ENCODE measurements at places on chromosomes 5 and 9.

GRCh38 chr5:71719063-71719964 is at the start of gene CARTPT:
TSS of gene CARTPT (plus strand) at chr5:71719275. CDS start at chr5:71719294, 19 bp downstream.
- no peak for DNase-seq

GRCh38 chr5:178527458-178528307 is 62.5 kb downstream of the COL23A1 start:
- DNase-seq, result no peak

GRCh38 chr5:4089087-4089486 is 493.5 kb downstream of the IRX1 start:
- DNase-seq, result no peak

GRCh38 chr5:167936022-167936421 is 355.4 kb upstream of the WWC1 start:
- no peak for DNase-seq

DNA sequence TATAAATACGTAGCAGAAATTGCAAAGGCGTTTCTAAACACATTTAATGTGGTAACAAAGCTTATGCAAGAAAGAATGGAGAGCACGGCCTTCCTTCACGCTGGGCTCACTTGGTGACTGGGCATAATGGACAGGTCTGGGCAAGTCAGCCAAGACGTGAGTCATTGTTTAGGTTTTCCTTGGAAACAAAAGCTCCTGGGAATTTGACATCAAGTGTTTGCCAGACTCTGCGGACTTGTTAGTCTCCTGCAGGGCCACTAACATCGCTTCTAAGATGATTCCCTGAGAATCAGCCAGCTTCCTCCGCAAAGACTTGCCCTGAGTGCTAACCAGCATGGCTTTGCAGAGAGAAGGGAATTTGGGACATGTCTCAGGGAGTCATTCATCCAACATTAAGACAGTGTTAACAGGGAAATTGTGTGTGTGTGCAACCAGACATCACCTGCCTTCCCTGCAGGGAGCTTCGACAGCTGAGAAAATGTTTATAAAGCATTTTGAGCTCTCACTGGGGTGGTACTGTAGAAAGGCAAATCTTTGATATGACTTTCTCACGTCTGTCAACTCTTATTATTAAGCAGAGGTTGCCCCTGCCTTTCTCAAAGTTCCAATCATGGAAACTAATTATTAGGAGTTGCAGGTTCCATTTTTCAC is 182.5 kb downstream of the NTRK2 start:
- DNase-seq, result no peak

DNA sequence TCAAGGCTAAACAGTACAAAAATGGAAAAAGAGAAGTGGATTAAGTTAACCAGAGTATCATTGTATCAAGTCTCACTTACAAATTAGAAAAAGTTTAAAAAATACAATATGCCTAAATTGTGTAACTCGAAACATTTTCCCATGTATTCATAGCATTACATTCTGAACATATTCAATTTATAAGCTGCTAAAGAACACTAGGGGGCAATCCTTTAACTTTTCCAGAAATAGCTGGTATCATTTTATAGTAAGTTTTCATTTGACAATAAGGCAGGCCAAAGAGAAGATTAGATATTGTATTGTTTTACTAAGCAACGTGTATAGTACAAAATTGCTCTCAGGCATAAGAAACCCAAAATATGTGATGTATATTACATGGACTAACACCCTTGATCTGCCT is 234.6 kb downstream of the ADGRV1 start:
- DNase-seq, result no peak

GRCh38 chr5:129118826-129119225 is 24.3 kb downstream of the ISOC1 start:
- DNase-seq, result no peak

GRCh38 chr5:20224046-20224445 is 236.0 kb upstream of the CDH18 start:
- DNase-seq, result no peak

DNA sequence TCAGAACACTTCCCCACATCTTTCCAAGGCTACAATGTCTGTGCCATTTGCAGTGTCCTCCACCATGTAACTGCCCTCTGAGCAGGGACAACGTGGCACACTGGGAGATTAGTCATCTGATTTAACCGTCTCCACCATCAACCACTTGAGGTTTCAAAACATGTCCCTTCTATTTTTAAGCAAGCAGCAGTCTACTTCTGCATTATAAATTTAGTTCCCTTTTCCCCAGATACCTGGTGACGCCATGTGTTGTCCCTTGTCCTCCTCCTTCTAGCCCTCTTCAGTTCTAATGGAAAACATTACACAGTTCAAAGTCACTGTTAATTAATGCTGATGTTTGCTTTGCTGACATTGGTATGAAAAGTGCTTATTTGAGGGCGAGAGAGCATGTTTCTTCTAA is 52.8 kb downstream of the ATP10B start:
- no peak for DNase-seq

DNA sequence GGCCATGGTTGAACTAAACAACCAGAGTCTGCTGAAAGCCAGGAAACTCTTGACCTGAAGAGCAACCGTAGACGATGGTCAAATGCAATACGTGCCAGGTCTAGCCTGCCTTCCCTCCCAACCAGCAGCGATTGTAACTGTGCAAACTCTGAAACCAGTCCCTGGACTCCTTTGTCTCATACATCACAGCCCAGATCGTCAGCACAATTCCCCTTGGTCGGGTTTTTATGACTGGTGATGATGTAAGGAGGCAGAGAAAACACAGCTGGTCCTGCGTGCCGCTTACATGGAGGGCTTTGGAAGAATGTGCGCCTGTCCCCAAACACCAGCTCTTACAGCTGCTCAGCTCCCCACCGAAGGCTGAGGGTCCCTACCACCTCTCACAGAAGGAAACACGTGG is 24.6 kb downstream of the SMIM23 start:
- no peak for DNase-seq

GRCh38 chr5:135208555-135208902 is 174.5 kb upstream of the PITX1 start:
- no peak for DNase-seq

- no peak for DNase-seq
Measured at GRCh38 chr5:59999056-59999455, 105.5 kb upstream of the PDE4D start.

GRCh38 chr5:53068291-53068836 is 41.2 kb downstream of the MOCS2 start:
- DNase-seq, result no peak

DNA sequence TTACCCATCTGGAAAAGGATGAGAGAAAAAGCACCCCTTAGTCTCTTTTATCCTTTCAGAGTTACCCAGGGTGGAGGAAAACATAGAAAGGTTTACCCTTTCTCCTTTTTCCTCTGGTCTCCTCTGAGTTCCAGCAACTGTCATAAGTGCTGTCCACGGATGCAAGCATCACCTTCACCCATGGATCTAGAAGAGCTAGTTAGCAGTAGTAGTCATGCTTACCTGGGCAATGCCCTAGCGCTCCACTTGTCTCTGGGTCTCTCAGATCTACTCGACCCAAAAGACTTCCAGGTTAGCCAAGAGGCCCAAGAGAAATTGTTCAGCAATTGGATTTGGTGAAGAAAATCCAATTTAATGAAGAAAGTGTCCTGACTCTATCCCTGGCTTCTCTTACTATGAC is 656.2 kb upstream of the PTPRD start:
- no peak for DNase-seq

DNA sequence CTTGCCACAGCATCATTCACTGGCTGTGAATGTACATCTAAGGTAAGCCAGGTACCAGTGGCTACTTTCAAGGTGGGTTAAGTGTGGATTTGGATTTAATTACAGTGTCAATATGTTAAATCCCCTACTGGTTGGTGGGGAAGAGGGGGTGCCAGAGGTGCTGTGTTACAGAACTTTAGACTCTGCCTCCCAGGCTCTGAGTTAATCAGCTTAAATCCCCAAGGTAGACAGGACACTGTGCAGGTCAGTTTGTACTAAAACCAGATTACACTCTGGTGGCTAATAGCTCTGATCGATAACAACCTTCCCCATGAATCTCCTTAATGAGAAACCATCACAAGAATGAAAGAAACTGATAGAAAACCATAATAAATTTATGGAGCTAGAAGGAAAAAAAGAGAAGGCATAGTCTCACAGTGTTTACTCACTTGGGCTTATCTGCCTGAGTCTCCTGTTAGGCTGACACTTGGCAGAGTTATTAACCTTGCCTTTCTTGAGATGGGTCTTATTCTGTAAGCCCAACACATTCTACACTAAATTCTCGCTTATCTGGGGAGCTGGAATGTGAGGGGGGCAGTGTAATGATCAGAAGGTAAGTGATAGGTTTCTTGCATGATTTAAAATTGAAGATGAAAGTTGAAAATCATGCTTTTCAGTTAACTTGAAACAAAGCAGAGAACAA is 106.8 kb downstream of the LMNB1 start:
- DNase-seq, result no peak

- DNase-seq, result no peak
Measured at GRCh38 chr5:150578781-150579461, 61.5 kb upstream of the SYNPO start.

DNA sequence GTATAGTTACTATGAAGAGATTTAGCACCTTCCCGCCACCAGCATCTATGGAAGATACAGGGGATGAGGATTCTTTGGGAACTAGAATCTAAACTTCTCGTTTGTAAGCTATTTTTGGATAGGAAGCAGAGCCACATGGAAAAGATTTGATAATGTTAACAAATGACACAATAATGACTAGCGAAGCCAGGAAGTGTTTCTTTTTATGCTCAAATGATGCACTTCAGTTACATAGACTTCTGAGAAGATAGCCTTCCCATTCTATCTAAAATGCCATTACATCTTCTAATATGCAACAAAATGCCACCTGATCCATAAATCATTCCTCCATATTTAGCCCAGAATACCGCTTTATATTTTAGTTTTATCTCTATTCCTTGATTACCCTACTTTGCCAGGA is 17.0 kb upstream of the TNC start:
- DNase-seq, result no peak

GRCh38 chr9:33231623-33231942 is 8.4 kb upstream of the SPINK4 start:
- DNase-seq, result no peak

- DNase-seq, result no peak
Measured at GRCh38 chr5:155953335-155953734, 373.6 kb upstream of the SGCD start.

DNA sequence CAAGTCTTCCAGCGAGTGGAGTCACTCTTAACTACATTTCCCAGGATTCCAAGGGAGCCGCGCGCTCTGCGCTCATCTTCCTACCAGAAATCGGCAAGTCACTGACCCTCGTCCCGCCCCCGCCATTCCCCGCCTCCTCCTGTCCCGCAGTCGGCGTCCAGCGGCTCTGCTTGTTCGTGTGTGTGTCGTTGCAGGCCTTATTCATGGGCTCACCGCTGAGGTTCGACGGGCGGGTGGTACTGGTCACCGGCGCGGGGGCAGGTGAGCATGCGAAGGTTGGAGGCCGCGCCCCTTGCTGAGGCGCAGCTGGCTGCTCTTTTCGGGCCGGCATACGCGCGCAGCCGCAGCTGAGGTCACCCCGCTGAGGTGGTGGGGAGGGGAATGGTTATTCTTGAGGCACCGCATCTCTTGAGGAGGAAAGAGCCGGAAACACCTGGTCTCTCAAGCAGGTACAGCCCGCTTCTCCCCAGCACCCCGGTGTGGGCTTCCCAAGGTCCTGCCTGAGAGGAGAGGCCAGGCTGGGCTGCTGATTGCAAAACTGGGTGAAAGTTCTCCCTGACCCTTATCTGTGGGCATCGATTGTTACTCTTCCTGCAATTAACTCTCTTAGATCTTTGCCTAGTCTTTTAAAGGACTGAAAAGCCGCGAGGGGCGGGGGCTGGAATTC is at the start of gene HSD17B4:
TSS of gene HSD17B4 (plus strand) at position 125 of the 667 bp plus-strand sequence. CDS start at position 204, 79 bp downstream.
- DNase-seq, result peak; percentile 50

DNA sequence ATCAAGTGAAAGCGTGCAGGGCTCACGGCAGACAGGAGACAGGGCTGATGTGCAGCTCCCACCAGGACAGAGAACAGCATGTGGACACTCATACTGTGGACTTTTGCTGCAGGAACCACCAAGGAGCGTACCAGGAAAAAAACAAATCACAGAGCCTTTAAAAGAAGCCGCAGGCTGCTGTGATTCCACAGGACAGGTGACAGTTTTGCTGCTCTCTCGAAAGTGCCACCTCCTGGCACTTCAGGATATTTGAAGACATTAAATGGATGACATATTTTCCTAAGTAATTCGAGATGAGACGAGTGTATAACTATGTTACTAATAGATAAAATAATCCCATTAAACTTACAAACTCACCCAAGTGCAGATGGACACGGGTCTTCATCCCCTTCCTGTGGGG is 29.3 kb downstream of the ZDHHC11 start:
- DNase-seq, result no peak

- no peak for DNase-seq
Measured at GRCh38 chr5:96816991-96817390, 9.2 kb upstream of the ERAP1 start.

DNA sequence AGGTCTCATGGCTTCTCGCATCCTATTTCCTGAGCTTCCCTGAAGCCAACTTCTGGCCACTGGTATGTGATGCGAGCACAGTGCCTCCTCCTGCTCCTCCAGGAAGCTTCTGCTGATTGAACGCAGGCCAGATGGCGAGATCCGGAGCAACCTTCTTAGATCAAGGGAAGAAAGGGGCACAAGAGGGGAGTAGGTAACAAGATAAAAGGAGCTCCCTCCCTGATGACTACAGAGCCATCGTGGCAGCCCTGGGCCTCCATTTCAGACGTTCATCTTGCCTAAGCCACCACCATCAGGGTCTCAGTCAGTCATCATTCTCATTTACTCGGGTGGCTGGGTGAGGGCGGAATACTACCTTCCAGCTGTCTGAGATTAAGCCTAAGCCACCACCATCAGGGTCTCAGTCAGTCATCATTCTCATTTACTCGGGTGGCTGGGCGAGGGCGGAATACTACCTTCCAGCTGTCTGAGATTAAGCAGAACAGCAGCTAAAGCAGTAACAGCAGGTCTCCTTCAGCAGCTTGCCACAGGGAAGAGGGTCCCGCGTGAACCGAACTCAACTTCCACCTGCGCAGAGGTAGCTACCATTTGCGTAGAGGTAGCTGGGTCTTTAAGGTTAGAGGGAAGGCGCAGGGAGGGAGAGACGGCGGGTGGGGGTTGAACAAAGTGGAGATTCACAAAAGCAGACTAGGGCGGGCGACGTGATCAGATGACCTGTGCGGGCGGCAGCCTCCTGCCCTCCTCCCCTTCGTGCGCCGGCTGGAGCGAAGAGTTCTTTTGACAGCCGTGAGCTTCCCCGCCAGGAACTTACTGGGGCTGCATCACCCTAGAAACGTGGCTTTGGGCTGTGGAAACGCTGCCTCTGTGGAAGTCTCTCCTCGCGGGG is 27.9 kb upstream of the MGAT1 start:
- DNase-seq, result peak; percentile 53

DNA sequence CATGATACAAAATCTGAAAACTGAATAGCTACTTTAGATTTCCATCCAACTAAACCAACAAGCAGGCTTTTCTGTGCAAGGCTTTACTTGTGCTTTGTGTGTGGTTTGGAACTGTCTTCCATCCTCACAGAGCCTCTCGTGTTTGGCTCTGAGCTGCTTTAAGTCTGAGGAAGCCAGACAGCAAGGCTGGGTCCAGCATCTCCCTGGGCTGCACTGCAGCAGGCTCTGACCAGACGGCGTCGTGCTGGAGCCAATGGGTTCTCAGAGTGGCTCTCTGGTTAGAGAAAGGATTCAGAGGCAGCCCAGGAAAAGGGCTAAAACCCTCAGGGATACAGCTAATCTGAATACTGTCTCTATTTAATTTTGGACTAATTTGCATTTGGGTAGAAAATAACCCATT is 207.9 kb upstream of the EFNA5 start:
- DNase-seq, result no peak

GRCh38 chr5:88557881-88558280 is 289.2 kb upstream of the TMEM161B start:
- no peak for DNase-seq

All from stimulated activated CD8-positive, alpha-beta memory T cell treated with anti-CD3 and anti-CD28 coated beads, Interleukin-4, amount 100 ng/mL, for 1 hour (primary cell).